Placental epithelial cell (primary cell): ENCODE measurements at places on chromosomes 12 and 14. TPM values are rescaled to one million over a fixed set of nuclear protein-coding genes. Genes with fewer than 3 reads are reported as not detected.

The CCDC196 gene
- total RNA-seq, result not detected in 2 replicates

The IL31 gene
- total RNA-seq, result not detected in 2 replicates

The TAS2R10 gene
- total RNA-seq, result 0.33 and 1.6 TPM in 2 replicates

The KERA gene
- total RNA-seq, result not detected in 2 replicates

The SERPINA3 gene
- total RNA-seq, result 0.54 TPM in 1 of 2 replicates, not detected in the other

The SLCO1A2 gene
- total RNA-seq, result not detected in 2 replicates

The BATF gene
- 7.5 and 7.7 TPM in 2 replicates for total RNA-seq

The LRP1 gene
- total RNA-seq, result 209 and 237 TPM in 2 replicates

The CALM1 gene
- total RNA-seq, result 184 and 589 TPM in 2 replicates

The LTBP2 gene
- total RNA-seq, result 47.9 and 157 TPM in 2 replicates

The SPTB gene
- 0.39 and 0.98 TPM in 2 replicates for total RNA-seq

The RIPK3 gene
- total RNA-seq, result 7.5 and 13.0 TPM in 2 replicates

The KRT79 gene
- total RNA-seq, result not detected in 2 replicates

The GPX2 gene
- not detected in 2 replicates for total RNA-seq

The MMP19 gene
- 4.7 and 4.9 TPM in 2 replicates for total RNA-seq

The OR6C76 gene
- total RNA-seq, result not detected in 2 replicates

The CDCA4 gene
- 29.4 and 29.7 TPM in 2 replicates for total RNA-seq

The SLC8B1 gene
- 13.4 and 19.6 TPM in 2 replicates for total RNA-seq

The FSCB gene
- total RNA-seq, result under 0.01 and 0.11 TPM in 2 replicates

The VWF gene
- 0.39 and 1.8 TPM in 2 replicates for total RNA-seq

The CSRP2 gene
- total RNA-seq, result 11.3 and 47.9 TPM in 2 replicates

The LRRC10 gene
- total RNA-seq, result not detected in 2 replicates

The PUS7L gene
- total RNA-seq, result 16.1 and 25.2 TPM in 2 replicates

The ENDOU gene
- total RNA-seq, result 1.8 and 9.8 TPM in 2 replicates

The INSM2 gene
- total RNA-seq, result under 0.01 TPM in 1 of 2 replicates, not detected in the other

The PLEKHG3 gene
- 33.4 and 92.0 TPM in 2 replicates for total RNA-seq

The PPP2R3C gene
- total RNA-seq, result 9.9 and 11.4 TPM in 2 replicates

The KRT86 gene
- total RNA-seq, result not detected in 2 replicates

The RNFT2 gene
- total RNA-seq, result 3.5 and 11.1 TPM in 2 replicates
